ENCODE measurements at places on chromosomes 7 and 10.

DNA sequence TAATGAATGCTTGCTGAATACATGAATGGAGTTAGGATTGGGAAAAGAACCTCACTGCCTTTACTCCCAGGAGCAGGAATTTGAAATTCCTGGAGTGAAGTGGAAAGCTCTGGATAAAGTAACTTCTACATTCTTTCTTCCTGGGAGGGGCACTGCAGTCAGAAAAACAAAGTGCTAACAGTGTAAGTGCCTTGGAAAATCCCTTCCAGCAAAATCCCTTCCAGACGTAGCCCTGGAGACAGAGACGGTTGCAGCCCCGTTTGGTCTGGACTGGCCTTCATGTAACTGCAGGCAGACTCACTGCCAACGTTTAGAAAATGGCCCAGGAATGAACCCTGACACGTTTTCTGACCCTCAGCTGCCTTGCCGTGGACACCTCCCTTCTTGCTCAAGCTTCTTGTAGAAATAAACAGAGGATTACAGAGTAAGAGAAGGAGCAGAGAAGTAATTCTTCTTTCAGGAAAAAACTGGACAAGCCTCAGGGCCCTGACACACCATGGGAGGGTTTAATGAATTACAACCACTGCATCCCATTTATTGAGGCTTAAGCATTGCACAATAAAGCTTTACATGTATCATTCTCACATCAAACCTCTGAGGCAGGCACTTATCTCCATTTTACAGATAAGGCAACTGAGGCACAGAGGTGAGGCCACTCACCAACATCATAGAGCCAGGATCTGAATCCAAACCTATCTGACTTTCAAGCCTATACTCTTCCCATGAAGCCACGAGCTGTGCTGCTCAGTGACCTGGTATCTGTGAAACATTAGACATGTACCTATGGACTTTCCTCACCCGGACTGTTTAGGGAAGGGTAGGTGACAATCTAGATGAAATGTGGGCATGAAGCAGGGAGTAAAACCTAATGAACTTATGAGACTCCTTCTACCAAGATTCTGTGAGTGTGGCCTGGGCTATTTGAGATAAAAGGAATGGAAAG is 7.8 kb downstream of the ITPRIP start:
- no peak for DNase-seq

DNA sequence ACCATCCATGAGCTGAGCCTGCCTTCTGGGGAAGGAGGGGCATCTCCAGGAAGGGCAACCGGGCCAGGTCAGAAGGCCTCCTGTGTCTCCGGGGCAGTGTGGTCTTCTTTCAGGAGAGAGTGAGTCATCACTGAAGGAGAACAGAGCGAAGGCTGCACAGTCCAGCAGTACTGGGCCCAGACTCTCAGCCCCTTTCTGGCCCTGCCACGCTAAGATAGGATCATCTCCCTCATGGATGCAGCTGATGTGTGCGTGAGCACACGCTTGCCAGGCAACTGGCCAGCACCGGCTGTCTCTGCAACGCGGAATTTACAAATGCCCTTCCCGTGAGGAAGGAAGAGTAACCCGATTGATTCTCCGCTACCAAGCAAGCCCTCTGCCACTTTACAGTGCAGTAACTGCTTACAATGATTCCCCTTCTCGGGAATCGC is 328.2 kb downstream of the TNS3 start:
- no peak for DNase-seq

DNA sequence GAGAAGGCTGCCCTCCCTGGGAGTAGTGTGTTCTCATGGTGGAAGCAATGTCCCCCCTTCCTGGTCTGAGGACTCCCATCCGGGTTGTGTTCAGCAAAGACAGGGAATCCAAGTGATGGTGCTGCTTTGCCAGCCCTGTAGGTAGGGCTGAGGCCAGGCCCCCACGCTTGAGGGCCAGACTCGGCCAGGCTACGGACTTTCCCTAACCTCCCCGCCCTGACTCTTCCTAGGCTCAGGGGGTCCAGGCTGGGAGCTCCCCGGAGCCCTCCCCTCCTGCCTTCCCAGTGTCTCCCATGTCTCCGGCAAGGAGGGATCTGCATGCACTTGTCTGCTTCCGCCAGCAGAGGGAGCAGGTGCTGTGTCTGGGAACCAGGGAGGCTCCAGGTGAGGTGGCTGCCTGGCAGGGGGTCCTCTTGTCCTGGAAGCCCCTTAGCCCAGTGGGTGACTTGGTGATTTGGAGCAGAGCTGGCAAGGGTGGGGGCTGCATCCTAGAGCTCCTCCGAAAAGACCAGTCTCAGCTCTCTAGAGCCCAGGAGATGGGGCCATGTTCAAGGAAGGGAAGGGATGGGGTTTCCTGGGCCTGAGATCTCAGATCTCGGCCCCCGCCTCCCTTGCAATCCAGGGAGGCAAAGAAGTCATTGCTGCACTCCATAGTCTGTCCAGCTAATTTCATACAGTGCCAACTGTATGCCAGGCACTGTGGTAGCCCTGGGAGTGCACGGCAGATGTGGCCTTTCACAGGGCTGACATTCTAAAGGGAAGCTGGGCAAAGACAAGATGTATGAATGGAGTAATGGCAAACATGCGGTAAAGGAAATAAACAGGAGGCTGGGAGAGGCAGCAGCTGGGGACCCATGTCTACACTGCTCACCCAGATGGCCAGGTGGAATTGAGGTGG is 20.3 kb upstream of the SFRP5 start:
- no peak for DNase-seq

DNA sequence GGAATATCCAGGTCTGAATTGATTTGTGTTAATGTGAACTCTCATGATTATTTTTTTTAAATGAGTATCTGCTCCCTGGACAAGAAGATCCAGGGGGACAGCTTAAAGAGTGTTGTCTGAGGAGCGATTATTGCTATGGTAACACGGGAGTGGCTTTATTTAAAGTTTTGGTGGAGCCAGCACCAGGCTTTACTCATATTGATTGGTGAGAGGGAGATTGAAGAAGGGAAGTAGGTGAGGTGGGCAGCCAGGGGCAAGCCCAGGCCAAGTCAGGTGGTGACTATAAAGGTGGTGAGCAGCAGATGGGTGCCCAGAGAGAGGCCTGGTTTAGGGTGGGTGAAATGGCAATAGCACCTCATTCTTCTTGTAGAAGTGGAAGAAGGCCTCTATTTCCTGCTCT is 10.2 kb upstream of the AGR2 start:
- DNase-seq, result no peak

DNA sequence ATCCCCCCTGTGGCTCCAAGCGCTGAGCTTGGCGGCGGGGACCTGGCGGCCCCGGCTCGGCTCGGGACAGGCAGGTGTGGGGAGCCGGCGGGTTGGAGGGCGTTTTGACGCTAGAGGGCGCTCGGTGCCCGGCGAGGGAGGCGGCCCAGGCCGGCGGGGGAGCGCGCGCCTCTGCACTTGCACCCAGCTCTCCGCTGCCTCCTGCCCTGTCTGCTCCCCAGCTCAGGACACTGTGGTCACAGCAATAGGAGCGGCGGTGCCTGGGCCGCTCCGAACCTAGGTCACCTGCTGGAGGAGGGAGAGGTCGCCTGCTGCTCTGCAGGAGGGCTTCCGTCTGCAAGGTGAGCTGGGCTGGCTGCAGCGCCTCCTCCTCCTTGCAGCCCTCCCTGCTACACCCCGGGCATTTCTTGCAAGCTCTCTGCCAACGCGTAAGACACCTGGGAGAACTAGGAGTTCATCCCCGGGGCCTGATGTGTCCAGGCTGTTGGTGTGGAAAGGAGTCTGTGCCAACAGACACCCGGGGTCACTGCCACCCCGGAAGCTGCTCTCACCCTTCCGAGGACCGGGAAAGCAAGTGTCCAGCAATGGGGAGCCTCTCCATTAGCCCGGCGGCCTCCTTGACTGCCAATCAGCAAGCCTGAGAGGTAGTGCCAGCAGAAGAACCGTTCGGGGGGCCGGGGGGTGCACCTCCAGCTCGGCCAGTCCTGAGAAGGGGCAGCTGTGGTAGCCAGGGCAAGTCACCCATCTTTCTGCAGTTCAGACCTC is 620.4 kb downstream of the GALNT17 start:
- DNase-seq, result no peak

DNA sequence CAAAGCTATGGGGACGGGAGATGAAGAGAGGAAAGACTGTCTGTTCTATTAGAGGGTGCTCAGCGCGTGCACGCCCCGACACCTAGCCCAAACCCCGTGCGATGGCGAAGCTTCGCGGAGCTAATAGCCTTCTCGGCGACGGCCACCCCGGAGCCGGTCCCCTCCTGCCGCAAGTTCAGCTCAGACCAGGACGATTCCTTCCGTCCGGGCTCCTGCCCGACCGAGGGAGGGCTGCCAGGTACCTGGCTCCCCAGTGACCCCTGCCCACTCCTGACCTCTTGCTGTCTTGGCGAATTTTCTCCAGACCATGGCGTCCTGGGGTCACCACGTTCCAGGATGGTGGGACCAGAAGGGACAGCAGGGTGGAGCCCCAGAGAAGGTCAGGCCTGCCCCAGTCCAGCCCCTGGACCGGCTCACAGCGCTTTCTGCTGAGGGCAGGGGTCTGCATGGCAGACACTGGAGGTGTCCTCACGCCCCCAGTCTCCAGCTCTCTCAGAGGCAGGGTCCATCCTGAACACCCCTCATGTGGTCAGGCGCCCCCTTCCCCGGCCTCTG is 36.7 kb downstream of the UNCX start:
- DNase-seq, result no peak

DNA sequence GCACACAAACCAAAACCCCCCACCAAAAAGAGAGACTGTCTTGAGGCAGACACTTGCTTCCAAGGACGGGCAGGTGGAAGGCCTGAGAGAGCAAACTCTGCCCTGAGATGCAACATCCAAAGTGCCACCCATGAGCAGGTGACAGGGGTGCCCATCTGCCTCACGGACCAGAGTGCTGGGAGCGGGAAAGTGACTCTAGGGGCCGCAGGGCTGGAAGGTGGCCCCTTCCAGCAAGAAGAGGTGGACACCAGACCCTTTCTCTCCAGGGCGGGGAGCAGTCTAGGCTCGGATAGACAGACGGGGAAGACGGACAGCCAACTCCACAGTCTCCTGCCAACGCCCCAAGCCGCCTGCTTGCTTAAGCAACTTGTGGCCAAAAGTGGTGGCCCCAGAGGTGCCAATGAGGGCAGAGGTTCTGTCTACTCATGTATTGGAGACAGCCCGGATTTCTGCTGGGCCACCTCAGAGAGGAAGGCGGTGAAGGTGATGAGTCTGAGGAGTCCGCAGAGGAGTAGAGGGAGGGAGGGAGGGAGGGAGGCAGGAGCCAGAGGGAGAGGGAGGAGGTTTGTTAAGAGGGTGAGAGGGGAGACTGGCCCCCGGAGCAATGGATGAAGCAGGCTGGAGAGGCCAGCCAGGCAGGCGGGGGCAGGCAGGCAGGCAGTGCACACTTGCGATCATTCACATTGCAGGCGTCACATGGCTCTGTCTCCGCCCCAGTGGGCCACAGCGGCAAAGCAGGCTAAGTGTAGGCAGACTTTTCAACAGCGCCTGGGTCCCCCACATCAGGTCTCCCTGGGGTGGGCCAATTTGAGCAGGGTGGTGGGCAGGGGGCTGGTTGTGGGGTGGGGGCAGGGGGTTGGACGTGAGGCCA is 65.6 kb downstream of the SLC29A4 start:
- no peak for DNase-seq

DNA sequence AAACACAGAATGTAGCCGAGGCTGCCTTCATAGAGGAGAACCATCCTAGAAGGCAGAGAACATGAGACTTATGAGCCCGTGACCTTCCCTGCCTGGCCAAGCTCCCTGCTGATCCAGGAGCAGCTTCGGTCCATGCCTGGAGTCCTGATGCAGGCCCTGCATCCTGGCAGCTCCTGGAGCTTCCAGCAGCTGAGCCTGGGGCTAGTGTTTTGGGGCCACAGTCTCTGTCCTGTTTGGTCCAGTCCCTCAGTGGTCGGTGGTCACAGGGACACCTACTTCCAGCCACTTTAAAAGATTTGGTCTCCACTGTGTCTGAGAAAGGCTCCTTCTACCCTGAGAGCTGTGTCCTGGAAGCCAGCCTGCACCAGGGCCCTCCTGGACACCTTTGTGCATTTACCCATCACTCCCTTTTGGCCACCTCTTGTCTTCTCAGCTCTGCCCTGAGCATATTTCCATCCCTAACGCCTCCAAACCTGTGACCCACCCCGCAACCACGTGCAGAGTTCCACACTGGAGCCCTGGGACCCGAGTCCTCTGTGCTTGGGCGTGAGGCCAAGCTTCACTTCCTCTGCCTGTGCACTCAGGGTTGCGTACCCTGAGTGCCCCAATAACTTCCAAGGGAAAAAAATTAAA is 315.2 kb upstream of the ZNF32 start:
- no peak for DNase-seq

DNA sequence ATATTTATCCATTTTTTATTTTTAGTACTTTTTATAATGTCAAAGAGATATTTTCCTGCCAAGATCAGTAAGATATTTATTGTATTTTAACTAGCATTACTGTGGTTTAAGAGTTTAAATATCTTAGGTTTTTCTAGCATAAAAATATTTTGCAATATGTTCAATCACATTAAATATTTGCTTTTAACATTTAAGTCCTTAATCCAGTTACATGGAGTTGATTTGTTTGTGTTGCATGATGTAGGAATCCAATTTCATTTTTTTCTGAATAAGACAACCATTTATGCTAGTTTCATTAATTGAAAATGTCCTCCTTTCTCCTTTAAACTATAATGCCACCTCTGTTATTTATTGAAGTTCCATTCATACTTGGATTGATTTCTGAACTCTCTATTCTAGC is 41.8 kb downstream of the CAV1 start:
- no peak for DNase-seq
